HuH-7 (cell line): ENCODE measurements at places on chromosomes 3 and 15.

- no peak for DNase-seq
Measured at GRCh38 chr3:64716110-64716710, 28.4 kb upstream of the ADAMTS9 start.

- DNase-seq = no peak
Measured at GRCh38 chr15:87547470-87548181, 708.9 kb downstream of the NTRK3 start.

DNA sequence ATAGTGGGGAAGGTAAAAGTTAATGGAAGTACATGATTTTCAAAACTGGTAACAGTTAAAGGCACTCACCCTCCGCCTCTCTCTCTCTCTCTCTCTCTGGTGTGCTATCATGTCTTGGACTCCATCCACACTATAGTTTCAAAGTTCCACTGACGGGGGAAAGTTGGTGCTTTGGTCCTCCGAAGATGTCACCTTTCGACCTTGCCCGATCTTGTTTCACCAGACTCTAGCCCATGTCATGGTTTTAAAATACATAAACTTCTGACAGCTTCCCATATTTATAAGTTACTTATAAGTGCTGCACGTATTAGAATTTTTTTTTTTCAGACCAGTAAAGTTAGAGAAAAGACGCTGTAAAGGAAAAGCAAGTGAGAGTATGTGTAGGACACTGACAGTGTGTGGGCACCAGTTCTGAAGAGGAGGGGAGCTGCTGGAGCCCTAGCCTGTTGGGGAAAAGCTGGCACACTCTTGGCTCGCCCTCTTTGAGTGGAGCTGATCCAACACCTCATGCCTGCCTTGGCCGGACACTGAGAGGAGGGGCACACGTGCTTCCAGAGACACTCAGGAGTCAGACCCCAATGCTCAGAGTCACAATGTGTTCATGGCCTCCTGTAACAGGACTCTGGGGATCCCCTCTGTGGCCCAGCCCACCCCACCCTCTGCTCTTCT lies 200.5 kb upstream of the TPM1 start:
- no peak for DNase-seq

GRCh38 chr3:17632401-17633100 lies 109.9 kb downstream of the TBC1D5 start:
- DNase-seq = no peak

- no peak for DNase-seq
Measured at GRCh38 chr3:73451301-73451944, 173.3 kb downstream of the PDZRN3 start.

- DNase-seq = no peak
Measured at GRCh38 chr3:10961921-10962320, 30.6 kb upstream of the SLC6A1 start.

DNA sequence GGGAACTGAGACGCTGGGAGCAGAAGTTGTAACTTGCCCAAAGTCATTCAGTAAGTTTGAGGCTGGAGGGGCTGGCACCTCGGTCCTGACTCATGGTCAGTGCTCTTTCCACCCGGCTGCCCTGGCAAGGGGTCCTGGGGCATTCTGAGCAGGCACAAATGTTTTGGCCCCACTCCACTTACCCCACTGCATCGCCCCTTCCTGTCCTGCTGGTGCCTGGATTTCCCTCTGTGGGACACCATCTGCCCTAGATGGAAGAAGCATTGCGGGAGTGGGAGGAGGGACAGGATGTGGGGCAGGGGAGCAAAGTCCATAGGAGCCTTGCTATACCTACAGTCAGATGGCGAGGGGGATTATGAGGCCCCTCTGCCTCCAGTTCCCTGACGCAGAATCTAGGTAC lies 4.5 kb downstream of the CORO2B start:
- DNase-seq = no peak
